Effector CD8-positive, alpha-beta T cell (primary cell): ENCODE measurements at places on chromosomes 5 and 9.

DNA sequence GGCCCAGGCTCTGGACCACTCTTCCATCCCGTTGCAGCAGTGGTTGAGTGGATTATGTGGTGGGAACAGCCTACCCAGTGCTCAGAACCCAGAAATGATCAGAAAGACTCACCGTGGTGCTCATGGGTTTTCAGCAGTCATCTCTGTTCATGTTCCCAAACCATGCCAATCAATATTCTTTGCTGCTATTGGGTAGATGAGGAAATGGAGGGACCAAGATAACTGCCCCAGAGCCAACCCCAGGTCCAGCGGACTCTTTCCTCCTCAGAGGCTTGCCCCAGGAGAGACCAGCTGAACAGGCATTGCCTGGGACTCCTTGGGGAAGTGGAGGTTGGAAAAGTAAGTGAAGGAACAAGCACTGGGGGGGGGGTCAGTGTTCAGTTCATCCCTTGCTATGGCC is 38.1 kb downstream of the ALG2 start:
- DNase-seq, result no peak

- no peak for DNase-seq
Observed at GRCh38 chr5:9545136-9545991, 511 bp downstream of the SEMA5A start.

DNA sequence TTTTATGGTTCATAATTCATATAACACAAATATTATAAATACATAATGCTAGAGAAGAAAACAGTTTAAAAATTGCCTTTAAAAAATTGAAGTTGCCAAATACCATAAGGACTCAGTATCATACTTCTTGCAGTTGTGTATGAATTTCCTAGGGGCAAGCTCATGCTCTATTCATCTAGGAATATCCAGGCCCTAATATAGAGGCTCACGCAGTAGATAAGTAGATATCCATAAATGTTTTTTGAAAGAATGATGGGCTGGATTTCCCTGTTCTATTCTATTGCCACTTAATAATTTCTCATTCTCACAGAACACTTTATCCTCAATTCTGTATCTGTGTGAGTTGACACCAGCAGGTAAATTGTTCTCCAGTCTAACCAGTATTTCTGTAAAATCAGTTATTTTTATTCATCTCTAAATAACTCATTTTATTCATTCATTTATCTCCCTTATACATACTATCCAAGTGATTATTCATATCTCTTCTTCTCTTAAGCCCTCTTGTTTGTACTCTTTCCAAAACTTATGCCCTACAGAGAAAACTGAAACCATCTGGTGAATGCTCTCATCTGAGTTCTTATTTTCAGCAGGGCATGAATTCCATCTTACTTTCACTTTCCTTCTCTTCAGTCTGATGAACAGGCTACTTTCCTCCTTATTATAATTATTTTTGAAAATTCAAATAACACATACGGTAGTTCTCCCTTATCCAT is 97.1 kb downstream of the SLC44A1 start:
- DNase-seq, result no peak

- no peak for DNase-seq
Observed at GRCh38 chr5:108361771-108362170, 20.1 kb downstream of the FBXL17 start.

DNA sequence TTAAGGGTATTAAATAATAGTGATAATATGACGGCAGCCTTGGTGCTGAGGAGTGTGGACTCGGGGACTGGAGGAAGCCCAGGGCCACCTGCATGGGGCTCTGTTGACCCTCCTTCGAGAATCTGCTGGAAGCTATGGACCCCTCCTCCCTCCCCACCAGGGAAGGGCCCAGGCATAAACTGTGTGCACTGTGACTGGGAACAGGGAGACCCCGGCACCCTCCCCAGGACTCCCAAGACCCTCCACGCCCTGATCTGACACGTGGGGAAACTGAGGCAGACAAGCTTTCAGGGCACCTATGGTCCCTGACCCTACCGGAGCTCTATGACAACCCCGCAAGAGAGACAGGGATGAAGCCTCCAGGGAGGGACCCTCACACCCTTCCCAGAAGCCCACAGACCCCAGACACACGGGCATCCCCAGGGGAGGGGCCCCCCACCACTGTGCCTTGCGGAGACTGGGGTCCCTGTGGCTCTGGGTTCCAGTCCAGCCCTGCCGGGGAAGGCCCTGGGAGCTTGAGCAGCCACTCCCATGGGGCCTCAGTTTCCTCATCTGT is 6.5 kb upstream of the EGFL7 start:
- DNase-seq, result no peak

GRCh38 chr9:112341730-112342129 is 8.3 kb upstream of the PTBP3 start:
- DNase-seq, result no peak

DNA sequence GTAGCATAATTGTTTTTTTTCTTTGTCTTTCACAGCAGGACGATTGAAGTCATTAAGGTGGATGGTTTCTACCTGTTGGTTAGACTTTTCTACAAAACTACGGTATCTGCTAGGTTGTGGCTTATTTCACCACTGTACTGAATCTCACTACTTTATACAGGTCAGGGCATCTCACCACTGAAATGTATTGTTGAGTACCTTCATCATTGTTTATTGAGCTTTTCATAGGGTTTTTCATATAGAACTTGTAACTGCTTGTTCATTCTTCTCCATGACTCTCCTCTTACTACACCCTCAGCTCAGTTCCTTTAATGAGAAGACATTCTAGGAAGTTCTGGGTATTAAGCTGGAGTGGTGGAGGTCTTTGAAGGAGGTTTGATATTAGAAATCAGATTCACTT is 75.1 kb downstream of the PAM start:
- no peak for DNase-seq

GRCh38 chr5:149188383-149188782 is 47.1 kb downstream of the ABLIM3 start:
- DNase-seq, result no peak

- no peak for DNase-seq
Observed at GRCh38 chr5:181039471-181039870, 595 bp upstream of the BTNL9 start.

GRCh38 chr5:73558950-73559349 is 6.5 kb downstream of the ANKRA2 start:
- DNase-seq, result no peak

DNA sequence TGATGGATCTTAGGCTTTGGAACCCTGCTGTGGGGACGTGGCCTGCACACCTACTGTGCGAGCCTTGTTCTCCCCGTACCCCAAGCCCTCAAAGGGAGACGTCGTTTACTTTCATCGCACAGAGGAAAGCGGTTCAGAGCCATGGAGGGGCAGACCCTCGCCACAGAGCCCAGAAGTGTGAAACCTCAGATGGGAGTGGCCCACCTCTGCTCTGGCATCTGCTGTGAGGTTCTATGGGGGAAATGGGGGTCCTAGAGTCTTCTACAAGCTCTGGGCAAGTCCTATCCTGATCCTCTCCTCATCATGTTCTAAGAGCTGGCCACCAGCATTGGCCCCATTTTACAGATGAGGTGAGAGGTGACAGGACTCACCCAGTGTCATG is 3.7 kb upstream of the RNF44 start:
- no peak for DNase-seq

- DNase-seq, result no peak
Observed at GRCh38 chr5:122412966-122413365, 100.9 kb downstream of the SNCAIP start.

DNA sequence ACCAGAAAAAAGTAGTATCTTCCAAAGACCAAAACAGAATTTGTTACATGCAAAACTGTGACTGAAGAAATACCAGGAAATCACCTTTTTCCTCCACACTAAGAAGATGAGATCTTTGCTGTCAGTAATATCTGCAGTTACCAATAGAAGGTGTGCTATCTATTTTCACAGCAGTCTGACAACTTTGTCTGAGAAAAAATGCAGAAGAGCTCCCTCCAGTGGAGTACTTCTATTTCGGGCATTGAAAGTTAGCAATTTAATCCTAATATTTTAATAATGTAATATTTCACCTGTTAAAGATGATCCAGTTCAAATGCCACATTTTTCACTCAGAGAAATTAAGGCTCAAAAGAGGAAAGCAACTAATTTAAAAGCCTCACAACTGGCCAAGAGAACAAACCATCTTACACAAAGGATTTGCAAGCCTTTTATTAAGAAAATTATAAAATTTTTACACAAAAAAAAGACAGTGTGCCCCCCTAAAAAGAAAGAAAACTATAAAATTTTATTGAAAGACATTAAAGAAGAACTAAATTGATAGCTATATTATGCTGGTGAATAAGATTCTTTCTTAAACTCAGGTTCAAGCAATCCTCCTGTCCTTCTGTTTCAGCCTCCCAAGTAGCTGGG is 50.6 kb downstream of the DEPDC1B start:
- DNase-seq, result no peak

GRCh38 chr5:141954194-141954593 is 3.8 kb downstream of the PCDH12 start:
- DNase-seq, result no peak

- DNase-seq, result no peak
Observed at GRCh38 chr9:97475059-97475458, 26.4 kb upstream of the TMOD1 start.

GRCh38 chr5:10460252-10460906 is 18.7 kb downstream of the ROPN1L start:
- DNase-seq, result no peak

DNA sequence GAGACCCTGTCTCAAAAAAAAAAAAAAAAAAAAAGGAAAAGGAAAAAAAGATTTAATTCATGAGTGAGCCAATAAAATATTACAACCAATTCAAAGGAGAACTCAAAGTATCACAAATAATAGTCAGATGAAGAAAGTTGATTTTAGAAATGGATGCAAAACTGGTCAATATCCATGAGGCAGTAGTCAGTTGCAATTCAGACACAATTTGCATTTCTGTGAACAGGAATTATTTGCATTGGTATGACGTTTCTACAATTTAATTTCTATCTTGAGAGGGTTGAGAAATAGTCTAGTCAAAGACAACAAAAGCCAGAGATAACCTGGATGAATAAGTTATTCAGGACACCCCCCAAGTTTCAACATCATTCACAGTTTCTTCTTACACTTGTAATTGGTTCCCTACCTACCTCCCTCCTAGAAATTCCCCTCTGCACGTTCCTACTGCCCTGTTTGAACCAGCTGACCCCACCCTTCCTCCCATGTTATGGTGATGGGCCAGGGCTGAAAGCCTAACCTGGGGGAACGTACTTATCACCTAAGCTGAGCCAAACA is 28.6 kb upstream of the CDKN2AIPNL start:
- DNase-seq, result no peak

- no peak for DNase-seq
Observed at GRCh38 chr9:136576269-136576626, 30.4 kb upstream of the NOTCH1 start.

GRCh38 chr5:45507178-45507577 is 189.0 kb downstream of the HCN1 start:
- no peak for DNase-seq

GRCh38 chr9:96293498-96294158 is 8.3 kb downstream of the HSD17B3 start:
- no peak for DNase-seq

DNA sequence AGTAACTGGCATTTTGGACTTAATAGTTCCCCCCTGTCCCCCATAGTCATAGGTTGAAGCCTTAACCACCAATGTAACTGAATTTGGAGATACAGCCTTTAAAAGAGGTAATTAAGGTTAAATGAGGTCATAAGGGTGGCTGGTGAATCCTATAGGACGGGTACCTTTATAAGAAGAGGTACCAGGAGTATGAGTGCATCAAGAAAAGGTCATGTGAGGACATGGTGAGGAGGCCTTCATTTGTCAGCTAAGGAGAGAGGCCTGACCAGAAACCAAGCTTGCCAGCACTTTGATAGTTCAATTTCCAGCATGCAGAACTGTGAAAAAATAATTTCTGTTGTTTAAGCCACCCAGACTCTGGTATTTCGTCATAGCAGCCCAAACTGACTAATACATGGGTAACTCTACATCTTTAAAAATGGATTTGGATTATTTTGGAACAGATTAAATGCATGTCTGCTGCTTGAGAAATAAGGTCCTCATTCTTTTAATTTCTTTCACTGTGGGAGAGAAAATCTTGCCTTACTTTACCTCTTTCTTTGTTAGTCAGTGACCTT is 9.7 kb downstream of the RASA1 start:
- no peak for DNase-seq

- DNase-seq, result no peak
Observed at GRCh38 chr9:116572095-116572748, 114.9 kb upstream of the TRIM32 start.
